Right renal pelvis (tissue), 4 donors: ENCODE measurements at places on chromosomes 12 and 14.

DNA sequence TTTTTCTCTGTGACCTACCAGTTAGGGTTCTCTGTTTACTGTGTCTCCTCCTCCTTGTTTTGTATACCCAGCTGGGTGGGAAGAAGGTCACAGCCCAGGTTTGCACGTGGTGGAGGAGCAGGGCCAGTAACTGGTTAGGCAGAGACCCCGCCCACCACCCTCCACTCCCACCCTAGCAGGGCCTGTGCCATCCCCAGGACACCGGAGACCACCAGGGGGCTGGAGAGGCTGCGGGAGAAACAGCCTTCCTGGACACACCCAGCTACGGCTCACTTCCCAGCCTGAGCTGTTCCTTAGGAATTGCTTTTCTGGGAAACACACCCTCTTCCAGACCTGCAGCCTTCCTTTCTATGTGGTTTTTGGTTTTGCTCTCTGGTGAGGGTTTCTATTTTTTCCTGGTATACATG lies 21.1 kb downstream of the BDKRB2 start:
- no peak for DNase-seq

DNA sequence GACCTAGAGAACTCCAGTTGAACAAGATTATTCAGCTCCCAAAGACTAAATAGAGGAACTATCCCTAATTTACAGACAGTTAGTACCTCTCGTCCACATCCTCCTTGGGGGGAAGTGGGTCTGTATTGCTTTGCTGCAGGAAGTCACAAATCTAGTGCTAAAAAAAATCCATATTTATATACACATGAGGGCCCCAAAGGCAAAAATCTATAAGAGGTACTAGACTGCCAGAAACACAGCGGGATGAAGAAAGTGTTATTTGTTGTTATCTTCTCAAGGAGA lies 190.1 kb downstream of the TTC8 start:
- DNase-seq: no peak

GRCh38 chr12:94582591-94582990 lies 67.8 kb downstream of the TMCC3 start:
- no peak for DNase-seq

DNA sequence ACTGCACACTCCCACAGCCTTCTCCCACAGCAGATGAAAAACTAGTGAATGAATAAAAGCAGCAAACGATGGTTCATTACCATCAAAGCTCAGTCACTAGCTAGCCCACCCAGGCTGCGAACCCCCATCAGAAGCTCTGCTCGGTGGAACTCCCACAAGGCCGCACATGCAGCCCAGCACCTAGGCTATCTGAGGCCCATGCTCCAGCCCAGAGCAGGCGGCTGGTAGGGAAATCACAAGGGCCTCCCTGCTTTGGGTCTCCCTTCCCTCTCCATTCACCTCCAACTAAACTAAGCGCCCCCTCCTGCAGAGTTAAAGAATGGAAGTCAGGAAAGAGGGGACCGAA lies 69.0 kb downstream of the ITPK1 start:
- DNase-seq: no peak

- no peak for DNase-seq
These were observed 112.2 kb downstream of the SLC16A7 start for GRCh38 chr12:59708064-59708463.

GRCh38 chr14:92039063-92039718 lies 668 bp downstream of the TRIP11 start:
- DNase-seq: peak; percentile 58

DNA sequence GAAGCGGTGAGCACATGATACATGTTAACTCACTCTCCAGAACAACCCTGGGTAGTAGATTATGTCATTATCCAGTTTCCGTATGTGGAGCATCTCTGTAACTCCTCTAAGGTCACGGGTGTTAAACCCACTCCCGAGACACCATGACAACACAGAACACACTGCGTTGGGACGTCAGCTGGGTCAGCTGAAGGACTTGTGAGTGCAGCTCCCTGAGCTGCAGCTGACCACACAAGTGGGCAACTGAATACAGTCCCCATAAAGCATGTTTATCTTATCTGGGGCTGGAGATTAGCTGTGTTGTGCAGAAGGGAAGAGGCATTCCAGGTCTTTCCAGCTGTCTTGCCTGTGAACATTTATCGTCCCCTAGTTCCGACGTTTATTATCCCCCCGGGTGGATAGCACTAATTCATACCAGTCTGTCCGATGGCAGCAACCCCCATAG lies 211.5 kb downstream of the CHST11 start:
- DNase-seq: no peak

DNA sequence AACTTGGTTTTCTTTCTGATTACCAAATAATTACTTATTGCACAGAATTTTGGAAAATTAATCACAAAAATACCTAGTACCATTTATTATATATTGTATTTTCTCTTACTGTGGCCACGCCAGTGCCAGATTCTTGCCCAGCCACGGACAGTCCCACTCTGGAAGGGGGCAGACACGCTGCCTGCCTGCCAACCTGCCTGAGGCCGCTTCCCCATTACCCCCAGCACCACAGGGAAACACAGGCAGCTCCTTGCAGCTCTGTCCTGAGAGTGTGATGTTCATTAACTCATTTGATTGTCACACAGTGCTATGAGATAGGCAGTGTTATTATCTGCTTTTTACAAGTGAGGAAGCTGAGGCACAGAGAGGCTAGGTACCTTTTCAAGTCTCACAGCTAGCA lies 46.8 kb downstream of the CACNA1C start:
- DNase-seq: no peak

- no peak for DNase-seq
These were observed 109.1 kb upstream of the FSCB start for GRCh38 chr14:44616204-44616603.

GRCh38 chr12:2489275-2489674 lies 305.5 kb upstream of the FKBP4 start:
- no peak for DNase-seq

DNA sequence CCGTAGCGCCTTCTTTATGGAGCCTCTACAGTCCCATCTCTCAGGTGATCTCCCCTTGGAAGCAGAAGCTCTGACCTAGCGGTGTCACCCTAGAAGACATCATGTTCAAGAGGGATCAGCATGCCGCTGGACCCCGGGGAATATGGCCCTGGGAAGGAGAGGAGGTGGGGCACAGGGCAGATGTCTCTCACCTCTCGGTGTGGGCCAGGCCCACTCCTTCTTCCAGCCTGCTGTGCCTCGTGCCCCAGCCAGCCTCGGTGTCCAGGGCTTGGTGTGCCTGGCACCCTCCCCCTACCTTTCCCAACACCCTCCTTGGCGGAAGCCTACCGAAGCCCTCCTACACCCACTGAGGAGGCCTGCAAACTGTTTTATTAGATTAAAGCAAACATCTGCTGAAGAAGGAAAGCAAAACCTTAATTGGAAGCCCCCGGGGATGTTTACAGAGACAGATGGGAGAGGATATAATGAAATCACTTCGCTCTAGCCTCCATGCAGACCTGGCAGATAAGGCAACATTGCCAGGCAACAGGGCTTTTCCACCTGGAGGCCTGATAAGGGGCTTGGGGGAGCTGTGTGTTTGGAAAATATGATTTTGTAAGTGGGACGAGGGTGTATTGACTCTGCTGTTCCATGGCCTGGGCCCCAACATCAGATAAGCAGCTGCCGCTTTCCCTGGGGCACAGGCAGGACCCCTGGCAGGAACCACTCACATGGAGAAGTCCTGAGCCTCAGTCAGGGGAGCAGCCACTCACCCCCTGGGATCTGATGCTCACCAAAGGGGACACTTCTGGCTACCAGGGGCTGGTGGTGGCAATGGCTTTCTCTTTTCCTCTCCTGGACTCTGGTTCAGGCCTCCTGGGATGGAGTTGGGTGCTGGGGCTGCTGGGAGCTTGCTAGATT lies 5.7 kb upstream of the CHGA start:
- no peak for DNase-seq

DNA sequence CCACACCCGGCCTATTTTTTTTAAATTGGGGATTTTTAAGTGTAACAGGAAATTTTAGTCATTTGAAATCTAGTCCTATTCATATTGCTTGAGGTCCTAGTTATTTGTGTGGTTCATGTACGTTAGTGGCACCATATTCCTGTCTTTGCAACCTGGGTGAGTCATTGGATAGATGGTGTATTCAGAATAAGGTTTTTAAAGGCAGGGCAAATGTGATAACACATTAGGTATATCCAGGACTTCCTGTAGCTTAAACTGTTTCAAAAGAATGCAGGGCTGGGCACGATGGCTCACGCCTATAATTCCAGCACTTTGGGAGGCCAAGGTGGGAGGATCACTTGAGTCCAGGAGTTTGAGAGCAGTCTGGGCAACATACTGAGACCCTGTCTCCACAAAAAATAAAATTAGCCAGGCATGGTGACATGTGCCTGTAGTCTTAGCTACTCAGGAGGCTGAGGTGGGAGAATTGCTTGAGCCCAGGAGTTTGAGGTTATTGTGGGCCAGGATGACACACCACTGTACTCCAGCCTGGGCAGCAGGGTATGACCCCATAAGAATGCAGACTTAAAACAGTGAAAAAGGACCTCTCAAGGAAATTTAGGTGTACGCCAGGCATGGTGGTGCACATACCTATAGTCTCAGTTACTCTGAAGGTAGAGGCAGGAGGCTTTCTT lies 8.1 kb downstream of the ATP6V0A2 start:
- DNase-seq: no peak

- DNase-seq: no peak
These were observed 31.7 kb downstream of the LRTM2 start for GRCh38 chr12:1852076-1852475.

- DNase-seq: no peak
These were observed 12.2 kb upstream of the SELPLG start for GRCh38 chr12:108645686-108646599.

DNA sequence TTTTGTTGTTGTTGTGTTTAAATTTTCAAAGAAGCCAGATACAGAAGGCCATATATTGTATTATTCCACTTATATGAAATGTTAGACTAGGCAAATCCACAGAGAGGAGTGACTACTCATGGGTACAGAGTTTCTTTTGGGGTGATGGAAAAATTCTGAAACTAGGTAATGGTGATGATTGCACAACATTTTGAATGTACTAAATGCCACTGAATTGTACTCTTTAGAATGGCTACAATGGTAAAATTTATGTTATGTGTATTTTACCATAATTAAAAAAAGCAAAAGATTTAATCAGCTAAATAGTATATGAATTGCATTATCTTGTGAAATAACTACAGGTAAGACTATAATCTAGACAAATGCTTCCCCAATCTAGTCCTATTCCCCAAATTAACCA lies 733.6 kb upstream of the TMEM132C start:
- no peak for DNase-seq

DNA sequence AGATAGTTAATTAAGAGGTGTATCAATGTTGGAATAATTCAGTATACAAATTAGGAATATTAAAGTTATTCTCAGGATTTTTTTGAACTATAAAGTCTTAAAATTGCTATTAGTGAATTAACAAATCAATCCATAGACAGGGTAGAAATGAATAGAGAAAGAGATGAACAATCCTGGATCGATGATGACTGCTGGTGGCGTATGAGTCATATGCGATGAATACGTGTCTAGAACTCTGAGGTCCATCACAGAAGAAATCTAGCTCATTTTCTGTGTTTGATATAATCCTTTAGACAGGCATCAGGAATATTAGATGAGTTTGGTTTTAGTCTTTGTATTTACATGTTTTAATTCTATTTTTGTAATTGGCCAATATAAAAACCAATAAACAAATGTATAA lies 85.4 kb upstream of the RTL1 start:
- no peak for DNase-seq

- no peak for DNase-seq
These were observed 31.6 kb downstream of the DUSP6 start for GRCh38 chr12:89320735-89321134.

DNA sequence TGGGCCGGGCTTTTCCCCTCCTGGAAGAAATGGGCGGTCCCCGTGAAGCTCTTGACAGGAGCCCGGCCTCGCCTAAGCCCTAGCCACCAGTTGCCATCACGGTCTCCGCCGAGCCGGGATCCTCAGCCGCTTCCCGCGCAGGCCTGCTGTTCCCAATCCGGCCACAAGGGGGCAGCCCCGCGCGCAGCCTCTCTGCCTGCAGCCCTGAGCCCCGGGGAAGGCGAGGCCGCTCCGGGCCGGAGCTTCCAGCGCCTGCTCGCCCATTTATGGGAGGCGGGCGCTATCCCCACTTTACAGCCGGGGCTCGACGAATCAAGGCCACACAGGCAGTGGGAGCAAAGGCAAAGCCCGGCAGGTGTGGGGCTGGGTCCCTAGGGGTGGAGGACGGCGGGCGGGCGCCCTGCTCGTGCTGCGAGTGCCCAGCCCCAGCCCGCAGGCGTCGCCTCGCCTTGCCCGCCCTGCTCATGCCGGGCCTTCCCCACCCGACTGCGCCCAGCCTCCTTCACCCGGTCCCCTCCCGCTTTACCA lies 61.5 kb downstream of the LGMN start:
- peak; percentile 63 for DNase-seq

GRCh38 chr12:92989715-92990484 lies 60.8 kb upstream of the EEA1 start:
- no peak for DNase-seq

DNA sequence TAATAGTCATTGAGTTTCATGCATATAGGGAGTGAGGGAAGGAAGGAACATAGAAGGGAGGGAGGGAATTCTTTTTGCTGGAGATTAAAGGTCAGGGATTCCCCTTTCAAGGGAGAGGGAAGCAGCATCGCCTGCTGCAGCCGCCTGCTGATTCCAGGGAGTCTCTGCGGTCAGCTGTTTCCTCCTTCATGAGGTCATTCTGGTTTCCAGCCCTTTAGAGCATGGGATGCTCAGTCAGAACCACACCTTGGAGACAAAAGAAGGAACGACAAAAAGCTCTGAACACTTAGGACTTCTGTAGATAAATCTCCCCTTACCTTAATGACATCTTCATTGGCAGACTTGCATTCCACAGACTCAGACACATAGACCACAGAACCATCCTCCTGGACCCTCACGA lies 923.0 kb upstream of the TMEM132C start:
- no peak for DNase-seq

- no peak for DNase-seq
These were observed 59.5 kb upstream of the FUT8 start for GRCh38 chr14:65352964-65353530.

DNA sequence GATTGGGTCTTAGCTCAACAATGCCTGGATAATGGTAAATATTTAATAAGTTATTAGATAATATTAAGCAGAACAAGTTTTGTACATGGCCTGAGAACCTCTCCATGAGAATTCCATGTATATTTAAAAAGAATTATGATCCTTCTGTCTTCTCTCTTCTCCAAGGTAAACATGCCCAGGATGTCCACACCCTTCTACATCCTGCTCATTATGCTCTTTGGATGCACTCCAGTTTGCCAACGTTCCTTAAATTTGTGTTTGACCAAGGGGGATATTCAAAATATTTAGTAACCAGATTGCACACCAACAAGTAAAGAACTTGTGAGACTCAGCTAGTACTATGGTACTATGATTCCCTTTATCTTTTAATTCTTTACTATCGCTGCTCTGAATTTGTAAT lies 44.8 kb upstream of the ERGIC2 start:
- no peak for DNase-seq

- no peak for DNase-seq
These were observed 54.2 kb downstream of the CKAP4 start for GRCh38 chr12:106193394-106194215.

- DNase-seq: no peak
These were observed 9.5 kb upstream of the KRT7 start for GRCh38 chr12:52223406-52224039.
